ENCODE measurements at places on chromosomes 13 and 19. TPM values are rescaled to one million over a fixed set of nuclear protein-coding genes. Genes with fewer than 3 reads are reported as not detected.

DNA sequence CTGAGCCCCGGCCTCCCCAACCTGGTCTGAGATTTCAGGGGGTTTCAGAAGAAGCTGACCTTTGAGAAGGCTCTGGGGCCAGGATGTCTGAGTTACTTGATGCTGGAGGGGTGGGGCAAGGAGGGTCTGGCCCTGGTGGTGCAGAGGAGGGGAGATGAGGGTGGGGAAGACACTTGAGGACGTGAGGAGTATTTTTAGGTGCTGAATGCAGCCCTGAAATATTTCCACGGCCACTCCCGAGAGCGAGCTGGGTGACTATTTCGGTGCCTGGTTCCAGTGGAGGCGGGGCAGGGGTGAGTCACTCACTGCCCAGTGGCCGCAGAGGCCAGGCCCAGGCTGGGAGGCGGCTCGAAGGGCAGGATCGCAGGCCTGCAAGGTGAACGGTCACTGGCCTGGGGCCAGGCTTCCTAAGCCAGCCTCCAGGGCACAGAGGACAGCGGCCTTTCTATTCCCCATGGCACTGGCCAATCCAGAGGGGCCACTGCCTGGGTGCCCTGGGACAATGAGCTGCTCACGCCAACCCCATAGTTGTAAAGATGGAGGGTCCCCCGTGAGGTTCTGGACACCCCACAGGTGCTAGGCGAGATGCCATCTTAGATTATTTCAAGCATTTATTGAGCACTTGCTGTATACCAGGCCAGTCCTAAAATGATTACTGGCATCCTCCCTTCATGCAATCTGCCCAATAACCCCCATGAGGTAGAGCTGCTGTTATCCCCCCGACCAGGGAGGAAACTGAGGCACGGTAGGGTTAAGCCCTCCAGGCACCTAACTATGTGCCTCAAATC, 19.7 kb upstream of the JUND start:
- DNase-seq = peak; percentile 88

DNA sequence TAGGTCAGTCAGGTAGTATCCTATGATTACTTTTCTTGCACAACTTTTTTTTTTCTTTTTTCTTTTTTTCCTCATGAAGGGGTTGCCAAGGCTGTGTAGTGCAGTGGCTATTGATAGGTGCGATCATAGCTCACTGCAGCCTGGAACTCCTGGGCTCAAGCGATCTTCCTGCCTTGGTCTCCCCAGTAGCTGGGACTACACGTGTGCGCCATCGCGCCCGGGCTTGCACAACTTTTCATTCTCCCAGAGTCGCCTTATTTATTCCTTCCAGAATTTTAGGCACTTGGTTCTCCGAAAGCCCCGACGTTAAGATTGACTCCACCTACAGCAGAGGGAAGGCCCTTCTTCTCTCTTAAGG, 867 bp upstream of the ZNF613 start:
- DNase-seq = no peak

GRCh38 chr13:62094932-62095331, 679.3 kb upstream of the PCDH20 start:
- DNase-seq = no peak

GRCh38 chr13:46641274-46642081, 88.5 kb downstream of the LRCH1 start:
- no peak for DNase-seq

DNA sequence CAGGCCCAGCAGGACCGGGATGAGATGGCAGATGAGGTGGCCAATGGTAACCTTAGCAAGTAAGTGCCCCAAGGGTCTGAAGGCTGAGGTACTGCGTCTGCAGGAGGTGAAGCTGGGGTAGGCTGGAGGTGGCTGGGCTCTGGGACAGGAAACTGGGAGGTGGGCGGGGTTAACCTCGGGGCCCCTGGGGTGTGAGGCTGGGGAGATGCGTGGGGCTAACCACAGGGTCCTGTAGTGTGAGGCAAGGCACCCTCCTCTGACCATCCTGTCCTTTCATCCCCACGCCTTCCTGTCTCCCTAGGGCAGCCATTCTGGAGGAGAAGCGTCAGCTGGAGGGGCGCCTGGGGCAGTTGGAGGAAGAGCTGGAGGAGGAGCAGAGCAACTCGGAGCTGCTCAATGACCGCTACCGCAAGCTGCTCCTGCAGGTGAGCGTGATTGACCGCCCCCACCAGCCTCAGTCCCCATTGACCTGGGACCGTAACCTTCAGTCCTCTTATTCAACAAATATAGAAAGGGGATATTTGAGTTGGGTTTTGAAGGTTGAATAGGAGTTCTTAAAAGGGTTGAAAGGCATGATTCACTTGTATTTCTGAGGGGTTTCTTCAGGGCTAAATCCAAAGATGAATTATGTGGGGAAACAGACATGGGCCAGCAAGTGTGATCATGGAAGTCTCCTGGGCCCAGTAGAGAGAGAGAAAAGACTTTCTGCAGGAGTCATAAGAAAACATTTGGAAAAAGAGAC, 35.7 kb downstream of the KCNC3 start:
- DNase-seq = no peak

FFAR1 gene
- not detected for polyA plus RNA-seq

NDUFS7 gene
- polyA plus RNA-seq = 192 TPM

CC2D1A gene
- polyA plus RNA-seq = 88.2 TPM

CGB8 gene
- not detected for polyA plus RNA-seq
